Bronchus fibroblast of lung (primary cell): ENCODE measurements at places on chromosomes 6 and 20. TPM values are rescaled to one million over a fixed set of nuclear protein-coding genes. Genes with fewer than 3 reads are reported as not detected.

The MLIP gene
- 0.59 TPM in 1 of 2 replicates, not detected in the other for total RNA-seq

The ANKRD6 gene
- total RNA-seq, result 0.59 and 0.84 TPM in 2 replicates

The TMEM217 gene
- 0.30 TPM in 1 of 2 replicates, not detected in the other for total RNA-seq

The ATP9A gene
- total RNA-seq, result 6.2 and 6.4 TPM in 2 replicates

The NHSL1 gene
- 8.6 and 9.9 TPM in 2 replicates for total RNA-seq

The GSTA1 gene
- total RNA-seq, result not detected in 2 replicates
